Muscle of leg (tissue), 16 donors: ENCODE measurements at places on chromosomes 2 and 18. TPM values are rescaled to one million over a fixed set of nuclear protein-coding genes. Genes with fewer than 3 reads are reported as not detected.

DNA sequence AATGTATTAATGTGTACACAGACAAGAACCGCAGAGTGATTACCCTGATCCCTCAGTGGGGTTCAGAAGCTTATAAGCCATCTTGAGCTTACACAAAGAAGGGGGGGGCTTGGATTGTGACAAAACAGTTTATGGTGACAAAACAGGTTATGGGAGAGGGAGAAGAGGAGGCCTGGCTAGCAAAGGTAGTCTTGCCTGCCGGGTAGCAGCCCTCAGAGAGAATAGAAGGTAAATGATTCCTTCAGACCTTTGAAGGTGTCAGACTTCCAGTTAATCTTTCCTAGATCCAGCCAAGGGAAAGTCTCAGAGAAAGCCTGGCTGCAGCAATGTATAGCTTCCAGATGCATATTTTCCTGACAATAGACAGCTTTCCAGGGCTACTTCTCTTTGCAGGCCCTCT is 44.6 kb upstream of the RAPH1 start:
- no peak for DNase-seq

Gene GLS
- total RNA-seq: 93.2 TPM

Gene GPR155
- 3.8 TPM for total RNA-seq

- DNase-seq: no peak
Measured at GRCh38 chr2:32008805-32009515, 1.8 kb downstream of the MEMO1 start.
